ENCODE measurements at places on chromosomes 3 and 15.

DNA sequence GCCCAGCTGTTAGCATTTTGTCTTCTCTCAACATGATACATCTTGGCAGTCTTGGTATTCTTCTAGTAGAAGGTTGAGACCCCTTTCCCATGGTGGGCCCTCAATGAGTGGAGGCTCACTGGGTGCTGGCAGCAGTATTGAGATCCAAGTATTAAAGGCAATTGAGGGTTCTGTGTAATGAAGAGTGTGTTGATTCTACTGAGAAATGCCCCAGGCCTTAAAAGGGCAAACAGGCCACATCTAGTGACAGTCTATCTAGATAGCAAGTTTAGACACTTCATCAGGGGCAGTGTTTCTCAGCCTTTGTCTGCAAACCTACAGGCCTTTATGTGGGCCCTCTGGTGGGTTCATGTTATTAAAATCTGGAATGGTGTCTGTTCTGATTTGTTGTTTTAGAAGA, 9.5 kb downstream of the PPP2R3A start:
- DNase-seq: no peak

GRCh38 chr3:48739617-48739954, 22.6 kb upstream of the IP6K2 start:
- DNase-seq: no peak

DNA sequence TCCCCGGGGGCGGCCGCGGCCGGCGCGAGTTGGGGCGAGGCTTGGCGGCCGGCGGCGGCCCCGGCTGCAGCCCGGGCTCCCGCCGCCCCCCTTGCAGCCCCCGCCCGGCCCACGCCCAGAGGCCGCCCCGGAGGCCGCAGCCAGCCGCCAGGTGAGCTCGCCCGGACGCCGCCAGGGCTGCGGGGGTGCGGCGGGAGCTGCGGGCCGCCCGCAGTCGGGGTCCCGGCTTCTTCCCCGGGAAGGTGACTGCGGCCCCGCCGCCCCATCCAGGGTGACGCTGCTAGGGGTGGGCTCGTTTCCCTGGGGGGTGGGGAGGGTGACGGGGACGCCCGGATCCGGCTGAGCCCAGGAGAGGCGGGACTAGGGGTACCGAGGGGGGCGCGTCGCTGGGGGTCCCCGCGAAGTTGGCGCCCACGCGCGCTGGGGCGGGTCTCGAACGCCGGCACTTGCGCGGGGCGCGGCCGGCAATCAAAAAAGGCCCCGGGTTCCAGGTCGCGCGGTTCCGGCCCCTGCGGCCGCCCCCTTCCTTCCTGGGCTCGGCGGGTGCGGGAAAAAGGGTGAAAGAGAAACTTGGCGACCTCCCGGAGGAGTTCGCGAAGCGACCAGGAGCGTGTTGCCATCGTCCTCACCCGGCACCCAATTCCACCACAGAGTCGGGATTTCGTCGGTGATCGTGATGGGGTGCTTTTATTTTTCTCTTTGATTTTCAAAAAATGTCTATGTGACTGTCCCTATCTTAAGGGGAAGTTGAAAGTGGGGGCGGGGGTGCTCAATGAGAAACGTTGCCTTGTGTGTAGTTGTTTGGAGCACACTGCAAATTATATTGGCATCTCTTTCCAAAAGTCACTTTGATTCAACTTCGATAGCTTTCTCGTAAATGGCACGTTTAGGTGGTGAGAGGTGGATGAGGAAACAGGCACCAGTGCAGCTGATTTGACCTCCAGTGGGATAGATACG, 619 bp downstream of the ATXN7 start:
- peak; percentile 53 for DNase-seq

DNA sequence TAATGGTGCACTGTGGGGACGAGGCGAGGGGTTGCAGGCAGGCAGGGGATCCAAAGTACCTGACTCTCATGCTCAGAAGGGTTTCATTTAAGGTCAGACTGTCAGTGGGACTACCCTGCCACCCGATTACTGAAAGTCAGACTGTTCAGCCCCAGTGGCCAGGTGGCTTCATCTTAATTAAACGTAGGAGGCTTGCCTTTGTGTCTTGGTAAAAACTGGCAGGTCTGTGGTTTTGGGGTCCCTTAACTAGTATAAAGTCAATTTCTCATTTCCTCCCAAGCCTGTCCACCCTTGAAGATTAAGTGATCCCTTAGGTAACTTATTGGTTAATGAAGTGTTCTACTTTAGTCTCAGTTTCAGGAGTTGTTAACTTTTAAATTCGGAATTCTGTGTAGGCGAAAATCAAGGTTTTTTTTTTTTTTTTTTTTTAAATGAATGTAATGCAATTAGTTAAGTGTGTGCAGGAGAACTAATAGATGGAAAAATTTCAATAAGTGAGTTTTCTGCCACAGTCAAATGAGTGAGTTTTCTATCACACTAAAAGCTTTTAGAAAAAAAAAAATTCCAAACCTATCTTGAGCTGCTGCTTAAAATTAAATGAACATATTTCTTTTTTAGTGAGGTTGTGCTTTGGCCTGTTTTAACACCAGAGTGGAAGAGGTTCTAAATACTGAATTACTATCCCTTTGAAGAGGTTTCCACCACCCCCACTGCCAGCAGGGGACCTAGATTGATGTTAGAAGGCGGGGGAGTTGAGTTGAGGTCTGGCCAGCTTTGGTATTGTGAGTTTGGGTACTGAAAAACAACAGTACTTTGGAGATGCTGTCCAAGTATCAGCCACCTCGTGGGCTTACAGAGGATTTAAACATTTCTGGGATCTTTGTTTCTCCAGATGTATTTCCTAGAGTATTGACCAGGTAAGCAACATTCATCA, 15.2 kb downstream of the ITPR1 start:
- no peak for DNase-seq

GRCh38 chr3:172680684-172681083, 30.2 kb downstream of the NCEH1 start:
- DNase-seq: peak; percentile 73

- no peak for DNase-seq
These were observed 3.0 kb downstream of the BBX start for GRCh38 chr3:107525644-107526305.

- DNase-seq: peak; percentile 48
These were observed 203.2 kb downstream of the CGGBP1 start for GRCh38 chr3:87855616-87856015.

GRCh38 chr3:27623085-27623753, 98.9 kb downstream of the EOMES start:
- DNase-seq: peak; percentile 48

- no peak for DNase-seq
These were observed 28.5 kb upstream of the PTPRG start for GRCh38 chr3:61532739-61533500.

DNA sequence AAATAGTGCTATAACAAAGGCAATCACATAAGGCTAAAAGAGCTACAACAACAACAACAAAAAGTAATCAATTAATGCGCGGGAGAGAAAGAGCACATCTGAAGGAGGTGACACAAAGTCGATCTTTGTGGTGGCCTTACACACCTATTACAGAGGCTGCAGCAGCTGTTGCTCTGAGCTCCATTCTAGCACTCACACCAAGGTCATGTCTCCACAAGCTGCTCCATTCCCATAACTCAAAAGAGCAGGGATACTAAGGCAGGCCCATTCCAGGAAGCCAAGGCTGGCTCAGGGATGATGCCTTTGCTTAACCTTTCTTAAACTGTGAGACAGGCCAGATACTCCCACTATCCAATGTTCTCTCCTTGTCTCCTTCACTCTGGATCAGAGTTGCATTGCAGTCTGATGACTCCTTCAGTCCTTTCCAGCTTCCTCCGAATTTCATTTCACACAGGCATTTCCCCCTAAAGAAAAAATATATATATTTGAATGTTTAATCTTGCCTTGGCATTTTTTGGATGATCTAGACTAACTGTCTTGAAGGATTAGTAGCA, 52.7 kb downstream of the SNTN start:
- no peak for DNase-seq

- no peak for DNase-seq
These were observed 8.8 kb downstream of the TYRO3 start for GRCh38 chr15:41567862-41568261.

- DNase-seq: no peak
These were observed 3.6 kb upstream of the TMPRSS7 start for GRCh38 chr3:112030901-112031300.

GRCh38 chr3:64656544-64656943, 31.3 kb downstream of the ADAMTS9 start:
- no peak for DNase-seq

- peak; percentile 9 for DNase-seq
These were observed 378.2 kb downstream of the MECOM start for GRCh38 chr3:169285057-169286033.

- DNase-seq: peak; percentile 65
These were observed 45.8 kb upstream of the FSIP1 start for GRCh38 chr15:39828374-39828931.

DNA sequence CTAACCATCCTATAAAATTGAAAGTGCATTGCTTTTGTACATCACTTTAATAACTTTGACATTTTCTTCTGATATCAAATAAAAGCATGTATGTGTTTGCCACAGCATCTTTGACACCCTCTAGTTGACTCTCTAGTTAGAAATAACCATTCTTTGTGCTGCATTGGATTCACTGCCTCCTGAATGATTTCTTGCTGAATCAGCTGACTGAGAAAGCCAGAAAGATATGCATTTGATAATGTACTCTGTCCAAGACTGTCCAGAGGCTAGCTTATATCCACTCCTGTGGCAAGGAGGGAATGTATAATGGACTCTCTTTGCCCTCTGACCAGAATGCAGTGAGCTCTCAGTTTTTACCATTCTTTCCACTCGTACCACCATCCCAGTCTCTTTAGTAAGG, 6.2 kb downstream of the RAB11A start:
- no peak for DNase-seq
